ENCODE measurements at places on chromosomes 1 and 21.
A peak's percentile ranks its signal among the peaks of the same experiment; 100 is the strongest.

DNA sequence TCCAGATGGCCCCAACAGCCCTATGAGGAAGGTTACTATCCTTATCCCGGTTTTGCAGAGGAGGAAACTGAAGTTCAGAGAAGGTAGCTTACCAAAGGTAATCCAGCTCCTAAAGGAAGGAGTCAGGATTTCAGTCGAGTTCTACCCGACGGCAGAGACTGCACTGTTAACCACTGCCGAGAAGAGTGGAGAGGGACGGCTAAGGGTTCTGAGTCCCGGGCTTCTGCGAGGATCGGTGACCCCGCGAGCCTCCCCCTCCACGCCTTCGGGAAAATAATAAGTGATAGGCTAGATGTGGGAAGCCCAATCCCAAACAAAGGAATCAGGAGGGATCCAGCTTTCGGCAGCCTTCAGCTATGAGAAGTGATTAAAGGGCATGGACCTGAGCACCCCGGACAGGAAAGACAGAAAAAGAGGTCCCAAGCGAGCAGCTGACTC, 587 bp downstream of the TMEM53 start:
- peak; percentile 41 for DNase-seq

DNA sequence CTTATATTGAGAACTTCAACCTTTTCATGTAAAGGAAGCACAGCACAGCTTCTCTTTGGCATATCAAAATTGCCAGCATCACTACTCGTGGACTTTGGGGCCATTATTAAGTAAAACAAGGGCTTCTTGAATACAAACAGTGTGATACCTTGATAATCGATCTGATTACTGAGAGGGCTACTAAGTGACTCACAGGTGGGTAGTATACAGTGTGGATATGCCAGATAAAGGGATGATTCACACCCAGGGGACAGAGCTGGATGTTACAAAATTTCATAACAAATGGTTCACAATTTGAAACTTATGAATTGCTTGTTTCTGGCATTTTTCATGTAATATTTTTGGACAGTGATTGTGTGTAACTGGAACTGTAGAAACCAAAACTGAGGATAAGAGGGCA, 15.4 kb downstream of the HDAC1 start:
- no peak for DNase-seq

GRCh38 chr21:43762303-43763128, 13.6 kb downstream of the CSTB start:
- DNase-seq = no peak

GRCh38 chr1:204997591-204998355, 45.2 kb upstream of the CNTN2 start:
- DNase-seq = no peak

DNA sequence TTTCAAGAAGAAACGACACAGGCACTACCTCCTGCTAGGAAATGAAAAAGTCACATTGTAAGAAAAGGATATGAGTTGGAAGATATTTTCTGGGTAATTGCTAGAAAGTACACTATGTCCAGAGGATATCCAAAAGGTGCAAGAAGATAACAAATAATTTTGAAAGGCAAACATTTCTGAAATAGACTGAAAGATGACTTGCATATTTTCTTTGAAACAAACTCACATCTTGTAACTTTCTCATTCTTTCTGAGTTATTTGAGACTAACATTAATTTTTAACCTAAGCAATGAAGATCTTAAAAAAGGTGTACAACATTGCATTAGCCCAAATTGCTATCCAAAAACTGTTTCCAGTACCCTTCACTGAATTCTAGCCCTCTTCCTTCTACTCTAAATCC, 79.6 kb upstream of the KCTD3 start:
- DNase-seq = no peak
